ENCODE measurements at places on chromosomes 3 and 15. TPM values are rescaled to one million over a fixed set of nuclear protein-coding genes. Genes with fewer than 3 reads are reported as not detected.
A peak's percentile ranks its signal among the peaks of the same experiment; 100 is the strongest.

SLC25A26 gene
- total RNA-seq = 17.3 TPM

CCR1 gene
- not detected for total RNA-seq

MORC1 gene
- not detected for total RNA-seq

GRCh38 chr3:160393346-160394008 is 5.5 kb downstream of the IFT80 start:
- H3K4me1 ChIP-seq = peaks cover 5% of the 10 kb centered on the region
- no peak overlapping the region for H3K4me3 ChIP-seq
- no peaks in the 10 kb centered on the region for H3K36me3 ChIP-seq
- no peak overlapping the region for H3K27ac ChIP-seq

GRCh38 chr15:84601555-84601838 is 688 bp downstream of the ZSCAN2 start:
- no peaks in the 10 kb centered on the region for H3K27me3 ChIP-seq
- peak overlapping the region; percentile 83 for H3K4me3 ChIP-seq
- peaks cover 38% of the 10 kb centered on the region for H3K4me1 ChIP-seq
- H3K36me3 ChIP-seq = no peaks in the 10 kb centered on the region

GRCh38 chr15:99556578-99556977 is 9.2 kb upstream of the MEF2A start:
- no peaks in the 10 kb centered on the region for H3K4me1 ChIP-seq
- H3K36me3 ChIP-seq = no peaks in the 10 kb centered on the region
- DNase-seq = no peak
- H3K27ac ChIP-seq = no peak overlapping the region

DNA sequence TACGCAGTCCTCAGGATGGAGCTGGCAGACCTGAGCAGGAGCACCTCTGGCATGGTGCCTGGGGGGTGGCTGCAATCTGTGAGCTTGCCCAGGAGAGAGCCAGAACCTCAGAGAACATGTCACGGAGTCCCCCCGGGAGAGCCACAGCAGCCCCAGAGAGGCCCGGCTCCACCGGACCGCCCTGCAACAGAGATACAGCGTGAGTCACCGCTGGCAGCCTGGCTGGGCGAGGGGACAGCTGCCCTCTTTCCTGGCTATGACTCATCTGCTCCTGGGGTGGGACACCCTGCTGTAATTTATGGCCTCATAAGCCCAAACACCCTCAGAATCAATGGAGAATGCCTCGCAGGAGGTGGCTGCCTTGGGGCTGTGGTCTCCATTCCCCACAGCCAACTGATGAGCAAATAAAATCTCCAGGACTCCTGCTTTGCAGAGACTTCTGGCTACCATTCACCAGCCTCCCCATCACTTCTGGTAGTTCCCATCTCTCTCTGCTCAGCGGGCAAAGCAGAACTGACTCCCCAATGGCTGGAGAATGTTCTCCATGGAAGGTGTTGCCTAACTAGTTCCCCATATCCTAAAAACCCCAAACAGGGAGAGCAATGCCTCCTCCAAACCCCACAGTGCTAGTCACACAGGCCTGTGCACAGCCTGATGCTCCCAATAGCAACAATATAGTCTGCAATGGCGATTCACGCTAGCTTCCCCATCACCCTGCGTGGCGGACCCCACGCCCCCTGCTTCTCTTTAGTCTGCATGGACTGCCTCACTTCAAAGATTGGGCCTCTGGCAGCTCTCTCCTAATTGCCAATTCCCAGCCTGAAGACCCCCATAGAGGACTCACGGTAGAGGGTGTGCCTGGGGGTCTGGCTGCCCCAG is 21.6 kb downstream of the ACSBG1 start:
- H3K27me3 ChIP-seq = no peaks in the 10 kb centered on the region
- H3K36me3 ChIP-seq = no peaks in the 10 kb centered on the region
- H3K4me3 ChIP-seq = no peak overlapping the region
- peak overlapping the region; percentile 10 for H3K27ac ChIP-seq

- no peak for DNase-seq
- no peaks in the 10 kb centered on the region for H3K36me3 ChIP-seq
- H3K4me3 ChIP-seq = no peak overlapping the region
- no peak overlapping the region for H3K27ac ChIP-seq
- H3K27me3 ChIP-seq = no peaks in the 10 kb centered on the region
Measured at GRCh38 chr3:109806929-109807328, 469.6 kb upstream of the DPPA4 start.

DNA sequence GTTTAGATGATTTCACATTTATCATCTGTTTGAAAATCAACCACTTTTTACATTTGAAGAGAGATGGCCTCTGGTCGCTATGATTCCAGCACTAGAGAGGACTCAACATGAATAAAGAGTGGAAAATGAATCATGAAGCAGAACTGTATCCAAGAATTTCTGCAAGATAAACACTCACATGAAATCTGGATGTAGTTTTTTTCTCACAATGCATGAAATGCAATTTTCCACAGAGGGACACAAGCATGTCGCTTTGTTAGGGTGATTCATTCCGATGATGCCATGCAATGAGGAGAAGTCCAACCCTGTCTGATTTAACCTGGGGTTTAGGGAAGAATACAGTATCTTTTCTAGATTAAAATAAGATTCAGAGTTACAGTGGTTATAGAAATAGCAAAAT is 50.4 kb upstream of the ADCY5 start:
- no peak for DNase-seq
- peaks cover 8% of the 10 kb centered on the region for H3K4me1 ChIP-seq
- H3K27ac ChIP-seq = no peak overlapping the region
- no peak overlapping the region for H3K4me3 ChIP-seq
- H3K27me3 ChIP-seq = no peaks in the 10 kb centered on the region
